ENCODE measurements at places on chromosomes 3 and 15. TPM values are rescaled to one million over a fixed set of nuclear protein-coding genes. Genes with fewer than 3 reads are reported as not detected.

Gene GUCA1C
- not detected for polyA plus RNA-seq

Gene LRRIQ4
- not detected for polyA plus RNA-seq

Gene CRTC3
- 2.7 TPM for polyA plus RNA-seq

Gene DUOXA2
- not detected for polyA plus RNA-seq

Gene FBXO40
- polyA plus RNA-seq, result 0.84 TPM

Gene LYZL4
- not detected for polyA plus RNA-seq

Gene NANOGP8
- polyA plus RNA-seq, result not detected

Data from Purkinje cell (primary cell).